ENCODE measurements at places on chromosomes 2 and 18.

DNA sequence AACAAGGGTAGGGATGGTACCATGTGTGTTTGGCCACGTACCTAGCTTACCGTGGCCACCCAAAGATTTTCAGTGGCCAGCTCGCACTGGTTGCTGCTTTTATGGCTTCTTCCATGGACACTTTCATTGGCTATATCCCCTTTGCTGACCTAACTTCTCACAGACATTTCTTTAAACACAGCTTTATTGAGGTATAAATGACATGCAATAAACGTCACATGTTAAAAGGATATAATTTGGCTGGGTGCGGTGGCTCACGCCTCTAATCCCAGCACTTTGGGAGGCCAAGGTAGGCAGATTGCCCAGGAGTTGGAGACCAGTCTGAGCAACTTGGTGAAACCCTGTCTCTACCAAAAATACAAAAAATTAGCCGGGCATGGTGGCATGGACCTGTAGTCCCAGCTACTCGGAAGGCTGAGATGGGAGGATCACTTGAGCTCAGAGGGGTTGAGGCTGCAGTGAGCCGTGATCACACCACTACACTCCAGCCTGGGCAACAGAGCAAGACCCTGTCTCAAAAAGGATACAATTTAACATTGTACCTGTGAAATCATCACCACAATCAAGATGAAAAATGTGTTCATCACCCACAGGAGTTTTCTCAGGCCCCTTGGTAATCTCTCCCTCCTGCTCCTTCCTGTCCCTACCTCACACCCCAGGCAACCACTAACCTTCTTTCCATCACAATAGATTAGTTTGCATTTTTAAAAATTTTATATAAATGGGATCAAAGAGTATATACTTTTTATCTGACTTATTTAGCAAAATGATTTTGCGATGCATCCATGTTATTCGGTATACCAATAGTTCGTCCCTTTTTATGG lies 127.8 kb upstream of the PPP1CB start:
- no peak for DNase-seq

GRCh38 chr18:62500966-62501591 lies 21.7 kb upstream of the ZCCHC2 start:
- DNase-seq, result no peak

DNA sequence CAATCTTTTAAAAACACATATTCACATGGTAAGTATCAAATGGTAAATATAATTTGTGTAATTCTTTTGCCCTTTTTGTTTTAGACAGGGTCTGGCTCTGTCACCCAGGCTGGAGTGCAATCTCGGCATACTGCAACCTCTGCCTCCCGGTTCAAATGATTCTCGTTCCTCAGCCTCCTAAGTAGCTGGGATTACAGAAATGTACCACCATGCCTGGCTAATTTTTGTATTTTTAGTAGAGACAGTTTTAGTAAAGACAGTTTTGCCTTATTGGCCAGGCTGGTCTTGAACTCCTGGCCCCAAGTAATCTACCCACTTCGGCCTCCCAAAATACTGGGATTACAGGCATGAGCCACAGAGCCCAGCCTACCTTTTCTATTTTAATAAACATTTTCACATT lies 182.2 kb downstream of the MYCN start:
- no peak for DNase-seq

DNA sequence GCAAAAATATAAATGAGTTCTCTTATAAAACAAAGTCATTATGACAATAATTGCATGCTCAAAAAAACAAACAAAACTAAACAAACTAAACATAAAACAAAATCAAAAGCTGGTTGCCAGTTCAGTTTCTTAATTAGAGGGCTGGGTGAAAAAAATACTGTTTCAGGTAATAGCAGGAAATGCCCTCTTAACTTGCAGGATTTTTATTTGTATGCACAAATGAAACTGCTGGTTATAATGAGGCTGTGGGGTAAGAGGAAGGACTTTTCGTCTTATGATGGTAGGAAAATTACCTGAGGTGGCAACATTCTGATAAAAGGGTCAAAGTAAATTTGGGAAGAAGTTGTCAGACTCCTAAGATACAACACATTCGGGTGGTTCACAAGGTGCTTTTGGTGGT lies 21.5 kb upstream of the CDKL4 start:
- DNase-seq, result no peak

- no peak for DNase-seq
Measured at GRCh38 chr2:217858519-217859491, 144.0 kb downstream of the TNS1 start.

GRCh38 chr2:231665245-231666170 lies 42.8 kb upstream of the PTMA start:
- DNase-seq, result no peak

DNA sequence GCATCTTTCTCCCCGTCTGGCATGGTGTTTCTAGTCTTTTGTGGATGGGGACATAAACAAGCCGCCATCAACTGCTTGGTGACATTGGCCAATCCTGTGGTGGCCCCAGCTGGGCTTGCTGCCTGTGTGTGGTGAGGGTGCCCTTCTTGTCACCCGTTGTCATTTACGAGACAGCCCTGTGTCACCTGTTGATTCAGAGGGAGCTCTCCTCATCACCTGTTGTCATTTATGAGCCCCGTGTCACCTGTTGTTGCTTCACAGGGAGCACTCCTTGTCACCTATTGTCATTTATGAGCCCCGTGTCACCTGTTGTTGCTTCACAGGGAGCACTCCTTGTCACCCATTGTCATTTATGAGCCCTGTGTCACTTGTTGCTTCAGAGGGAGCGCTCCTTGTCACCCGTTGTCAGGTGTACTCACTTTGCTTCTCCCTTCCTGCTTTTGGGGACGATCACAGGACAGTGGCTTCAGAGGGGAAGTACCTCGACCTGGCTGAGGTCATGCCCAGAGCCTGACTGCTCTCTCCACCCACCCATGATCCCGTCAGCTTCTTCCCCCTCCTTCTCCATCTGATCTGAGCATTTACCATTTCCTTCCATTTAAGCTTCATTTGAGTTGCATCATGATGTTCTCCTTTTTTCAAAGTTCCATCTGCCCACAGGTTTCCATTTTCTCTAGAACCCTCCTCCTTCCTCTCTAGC lies 29.1 kb downstream of the HPCAL1 start:
- DNase-seq, result no peak

GRCh38 chr2:222532315-222532714 lies 108.0 kb downstream of the SGPP2 start:
- DNase-seq, result no peak

- no peak for DNase-seq
Measured at GRCh38 chr2:151297882-151298281, 8.4 kb upstream of the NMI start.

GRCh38 chr2:238595750-238596570 lies 169.2 kb downstream of the ASB1 start:
- DNase-seq, result no peak

DNA sequence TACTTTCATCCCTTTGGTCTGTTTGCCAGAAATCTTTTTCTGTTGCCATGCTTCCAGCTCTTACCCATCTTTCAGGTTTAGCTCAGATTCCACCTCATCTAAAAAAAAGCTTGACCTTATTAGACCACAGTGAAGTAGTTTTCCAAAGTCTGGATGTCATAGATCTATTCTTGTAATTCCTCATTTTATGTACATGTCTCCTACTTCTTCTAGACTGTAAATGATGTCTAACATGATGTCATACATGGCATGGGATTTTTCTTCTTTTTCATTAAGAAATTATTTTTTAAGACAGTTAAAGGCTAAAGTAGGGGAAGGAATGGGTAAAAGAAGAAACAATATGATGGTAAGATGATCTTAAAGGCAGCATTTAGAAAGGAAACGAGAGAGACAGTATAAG lies 11.3 kb downstream of the GLS start:
- no peak for DNase-seq

DNA sequence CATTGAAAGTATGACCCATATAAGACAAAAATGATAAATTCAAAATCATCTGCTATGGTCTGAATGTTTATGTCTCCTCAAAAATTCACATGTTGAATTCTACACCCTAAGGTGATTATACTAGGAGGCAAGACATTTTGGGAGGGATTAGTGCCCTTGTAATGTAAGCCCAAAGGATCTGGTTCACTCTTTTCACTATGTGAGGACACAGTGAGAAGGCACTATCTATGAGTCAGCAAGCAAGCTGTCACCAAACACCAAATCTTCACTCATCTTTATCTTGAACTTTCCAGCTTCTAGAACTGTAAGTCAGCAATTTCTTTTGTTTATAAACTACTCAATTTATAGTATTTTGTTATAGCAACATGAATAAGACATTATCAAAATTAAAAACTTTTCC lies 284.7 kb upstream of the ZC3H15 start:
- no peak for DNase-seq

GRCh38 chr2:214481204-214481603 lies 70.3 kb downstream of the VWC2L start:
- no peak for DNase-seq

DNA sequence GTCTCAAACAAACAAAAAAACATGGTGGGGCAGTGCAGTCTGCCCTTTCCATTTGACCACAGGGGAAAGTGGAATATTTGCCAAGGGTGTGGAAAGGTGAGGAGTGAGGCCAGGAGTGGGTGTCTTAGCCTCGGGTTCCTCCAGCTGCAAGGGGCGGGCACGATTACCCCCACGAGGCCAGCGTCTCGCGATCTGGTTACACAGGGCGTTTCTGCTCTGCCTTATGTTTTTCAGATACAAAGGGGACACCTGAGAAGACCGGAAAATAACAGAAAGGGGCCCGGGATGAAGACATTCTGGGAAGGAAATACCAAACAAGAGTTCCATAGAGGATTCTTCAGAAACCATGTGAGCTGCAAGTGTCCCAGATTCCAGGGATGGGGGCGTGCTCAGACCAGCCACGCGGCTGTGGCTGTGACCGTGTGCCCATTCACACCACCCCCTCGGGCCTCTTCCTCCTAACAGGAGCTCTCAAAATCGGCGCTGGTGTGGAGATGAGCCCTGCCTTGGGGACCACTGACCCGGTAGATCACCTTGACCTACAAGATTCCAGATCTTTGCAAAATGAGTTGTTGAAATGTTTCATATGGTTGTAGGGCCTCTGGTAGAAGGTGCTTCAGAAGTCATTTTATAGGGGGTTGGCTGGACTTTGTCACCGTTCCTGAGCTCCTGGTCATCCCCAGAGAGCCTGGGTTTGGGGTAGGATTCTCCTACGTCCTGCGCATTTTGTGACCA lies 34.2 kb downstream of the FAM178B start:
- no peak for DNase-seq

DNA sequence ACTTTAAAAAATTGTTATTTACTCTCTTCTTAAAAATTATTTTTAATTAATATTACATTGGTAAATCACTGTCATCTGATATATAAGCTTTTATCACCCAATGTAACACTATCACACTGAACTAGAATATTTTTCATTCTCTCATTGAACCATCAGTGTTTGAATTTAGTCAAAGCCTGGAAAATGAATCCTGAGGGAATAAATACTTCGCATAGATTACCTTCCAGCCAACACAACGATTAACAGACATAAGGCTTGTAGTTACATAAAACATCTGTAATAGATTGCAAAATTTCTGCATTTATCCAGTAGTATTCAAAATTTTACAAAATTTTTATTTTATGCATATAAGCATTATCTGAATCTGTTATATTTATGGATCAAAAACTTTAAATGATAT lies 314.9 kb downstream of the ERBB4 start:
- no peak for DNase-seq

GRCh38 chr2:134155134-134155533 lies 98.7 kb upstream of the MGAT5 start:
- no peak for DNase-seq

GRCh38 chr2:16882706-16883105 lies 217.1 kb upstream of the CYRIA start:
- no peak for DNase-seq

GRCh38 chr18:34808389-34808788 lies 98.3 kb downstream of the DTNA start:
- no peak for DNase-seq

GRCh38 chr2:3282056-3282998 lies 95.3 kb downstream of the EIPR1 start:
- no peak for DNase-seq

- DNase-seq, result no peak
Measured at GRCh38 chr18:26553943-26554342, 5.6 kb upstream of the KCTD1 start.

DNA sequence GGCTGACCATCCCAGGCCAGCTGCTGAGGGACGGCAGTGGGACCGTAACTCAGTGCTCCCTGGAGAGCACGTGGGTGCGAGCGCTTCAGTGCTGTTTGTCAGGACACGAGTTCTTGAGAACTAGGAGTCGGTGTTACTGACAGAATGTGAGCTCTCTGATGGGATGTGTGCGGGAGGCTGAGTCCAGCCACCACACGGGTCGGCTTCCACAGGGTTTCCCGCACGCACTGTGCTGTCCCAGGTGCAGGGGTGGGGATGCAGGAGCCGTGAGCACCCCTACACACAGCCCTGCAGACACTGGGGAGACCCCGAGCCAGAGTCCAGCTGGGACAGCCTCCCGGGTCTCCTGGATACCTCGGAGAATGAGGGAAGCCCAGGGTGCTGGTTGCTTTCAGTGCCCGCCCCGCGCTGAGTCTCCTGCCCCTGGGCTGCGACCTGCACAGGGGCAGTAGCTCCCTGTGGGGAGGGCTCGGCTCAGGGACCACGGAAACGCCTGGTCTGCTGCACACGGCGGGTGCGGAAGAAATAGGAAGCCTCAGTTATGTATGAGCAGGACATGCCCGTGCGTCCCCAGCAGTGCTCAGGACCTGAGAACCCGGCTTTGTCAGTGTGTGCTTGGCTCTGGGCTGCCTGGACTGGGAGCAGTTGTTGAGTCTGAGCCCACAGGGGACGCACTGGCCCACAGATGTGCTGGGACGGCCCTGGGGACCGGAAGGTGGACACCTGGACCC lies 71.2 kb downstream of the KCNG2 start:
- DNase-seq, result no peak

DNA sequence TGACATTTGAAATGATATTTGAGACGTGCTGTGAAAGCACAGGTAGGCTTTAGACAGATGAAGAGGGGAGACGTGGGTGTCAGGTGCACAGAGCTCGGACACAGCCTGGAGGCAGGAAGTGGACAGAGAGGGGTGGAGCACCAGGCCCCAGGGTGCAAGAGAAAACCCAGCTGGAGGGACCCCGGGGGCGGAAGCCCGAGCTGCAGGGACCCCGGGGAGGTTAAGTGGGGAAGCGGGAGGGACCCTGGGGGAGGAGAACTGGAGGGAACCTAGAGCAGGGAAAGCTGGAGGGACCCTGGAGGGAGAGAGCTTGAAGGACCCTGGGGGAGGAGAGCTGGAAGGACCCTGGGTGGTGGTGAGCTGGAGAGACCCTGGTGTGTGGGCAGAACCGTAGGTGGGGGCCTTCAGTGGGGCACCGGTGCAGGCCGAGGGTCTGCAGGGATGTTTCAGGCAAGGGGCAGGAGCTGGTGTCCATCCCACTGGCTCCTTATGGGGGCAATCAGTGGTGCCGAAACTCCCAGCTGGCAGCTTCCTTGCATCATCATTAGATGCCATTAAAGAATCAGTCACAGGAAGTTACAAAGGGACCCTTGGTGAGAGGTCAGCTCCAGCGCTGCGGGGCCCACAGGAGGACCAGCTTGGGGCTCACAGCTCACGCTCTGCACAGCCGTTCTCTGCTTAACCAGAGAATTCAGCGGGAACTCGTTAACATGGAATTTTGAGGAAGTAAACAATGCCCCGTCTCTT lies 246.6 kb downstream of the EIPR1 start:
- no peak for DNase-seq

Measured in cortex of kidney (tissue), 1 donor.